Small intestine (tissue), 16 donors: ENCODE measurements at places on chromosomes 16 and 17. TPM values are rescaled to one million over a fixed set of nuclear protein-coding genes. Genes with fewer than 3 reads are reported as not detected.

- DNase-seq = no peak
- H3K36me3 ChIP-seq = no peaks in the 10 kb centered on the region
- peaks cover 8% of the 10 kb centered on the region for H3K4me1 ChIP-seq
Measured at GRCh38 chr16:75320435-75320834, 69.0 kb upstream of the BCAR1 start.

The ARSG gene
- 0.81 TPM for polyA plus RNA-seq

The CHST6 gene
- polyA plus RNA-seq = 10.1 TPM

DNA sequence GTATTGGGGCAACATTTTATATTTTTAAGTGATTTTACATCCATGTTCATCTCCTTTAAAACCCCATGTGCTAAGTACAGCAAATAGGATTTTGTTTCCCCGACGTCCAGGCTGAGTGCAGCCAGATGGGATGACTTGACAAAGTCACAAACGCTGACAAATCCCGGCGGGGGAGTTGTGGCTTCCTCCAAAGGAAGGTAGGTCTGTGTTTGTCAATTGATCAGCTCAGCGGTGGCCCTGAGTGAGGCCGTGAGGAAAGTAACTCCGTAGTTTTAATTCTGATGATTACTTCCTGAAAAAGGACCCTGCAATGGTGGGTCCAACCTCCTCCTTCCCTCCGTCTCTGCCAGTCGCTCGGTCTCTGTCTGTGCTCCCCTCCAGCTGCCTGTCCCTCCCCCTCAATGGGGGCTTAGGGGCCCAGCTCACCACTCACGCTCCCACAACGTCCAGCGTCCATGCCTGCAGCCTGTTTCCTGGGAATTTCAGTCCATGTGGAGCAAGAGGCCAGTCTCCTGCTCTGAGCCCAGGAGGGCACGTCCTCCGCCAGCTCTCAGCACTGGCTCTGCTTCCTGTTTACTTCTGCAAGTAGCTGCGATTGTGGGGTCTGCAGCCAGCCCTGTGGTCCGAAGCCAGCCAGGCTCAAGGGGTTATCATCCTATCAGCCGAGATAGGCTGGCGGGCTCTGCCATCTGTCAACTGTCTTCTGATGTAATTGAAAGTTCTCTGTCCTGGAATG, 209.4 kb upstream of the FOXF1 start:
- no peaks in the 10 kb centered on the region for H3K27me3 ChIP-seq
- peak; percentile 25 for DNase-seq
- H3K36me3 ChIP-seq = no peaks in the 10 kb centered on the region
- peaks cover 16% of the 10 kb centered on the region for H3K4me1 ChIP-seq

The CTRB1 gene
- polyA plus RNA-seq = 0.27 TPM
